ENCODE measurements at places on chromosomes 13 and 19.

DNA sequence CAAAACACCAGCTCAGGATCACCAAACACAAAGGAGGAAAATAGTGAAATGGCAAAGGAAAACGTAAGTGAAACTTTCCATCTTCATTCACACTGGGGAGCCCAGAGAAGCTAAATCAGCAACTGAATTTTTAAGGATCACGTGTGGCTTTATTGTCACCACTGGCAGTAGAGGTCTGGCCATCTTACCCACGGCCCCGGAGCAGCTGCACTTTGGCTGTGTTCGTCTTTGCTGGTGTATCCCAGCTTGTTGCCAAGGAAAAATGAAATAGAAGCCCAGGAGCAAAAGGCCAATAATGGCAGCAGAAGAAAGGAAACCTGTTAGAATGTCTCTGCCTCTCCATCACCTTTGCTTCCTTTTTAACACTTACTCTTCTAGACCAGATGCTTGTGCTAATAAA lies 274.7 kb downstream of the FOXO1 start:
- no peak for DNase-seq

DNA sequence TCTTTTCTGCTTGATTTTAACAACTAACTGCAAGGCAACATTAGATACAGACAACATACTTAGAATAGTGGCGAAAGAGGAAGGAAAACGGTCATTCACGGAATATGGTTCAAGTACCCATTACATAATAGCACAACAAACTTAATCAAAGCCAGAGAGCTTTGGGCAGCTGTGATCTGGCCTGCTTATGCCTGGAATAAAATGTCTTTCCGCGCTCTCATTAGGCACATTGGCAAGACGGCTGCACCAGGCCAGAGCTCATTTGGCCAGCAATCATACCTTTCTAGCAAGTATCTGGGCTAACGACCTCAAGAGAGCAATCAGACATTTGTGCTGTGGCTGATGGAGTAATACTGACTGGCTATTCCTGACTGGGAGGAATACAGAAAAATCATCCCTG lies 112.8 kb downstream of the NALCN start:
- no peak for DNase-seq

GRCh38 chr13:70723732-70724131 lies 615.5 kb upstream of the KLHL1 start:
- no peak for DNase-seq

DNA sequence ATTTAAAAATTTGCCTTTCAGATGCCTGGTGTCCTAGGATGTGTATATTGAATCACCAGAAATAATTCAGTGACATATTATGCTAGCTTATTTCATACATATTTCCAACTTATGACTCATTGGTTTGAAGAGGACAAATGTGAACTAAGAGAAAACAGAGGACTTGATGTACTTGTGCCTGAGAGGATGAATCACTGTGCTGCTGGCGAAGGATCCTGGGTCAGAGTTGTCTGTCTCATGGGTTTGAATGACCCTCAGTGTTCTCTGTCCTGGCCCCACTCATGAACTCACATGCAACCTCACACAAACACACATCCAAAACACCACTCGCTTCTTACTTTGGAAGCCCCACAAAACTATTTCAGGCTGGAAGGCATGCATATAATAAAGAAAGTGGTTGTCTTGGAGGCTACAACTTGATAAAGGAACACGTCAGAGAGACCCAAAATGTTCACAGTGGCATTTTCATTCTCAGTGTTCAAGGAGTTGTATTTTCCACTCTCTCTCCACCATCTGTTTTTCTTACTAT lies 129.0 kb upstream of the SPRY2 start:
- peak; percentile 82 for DNase-seq

DNA sequence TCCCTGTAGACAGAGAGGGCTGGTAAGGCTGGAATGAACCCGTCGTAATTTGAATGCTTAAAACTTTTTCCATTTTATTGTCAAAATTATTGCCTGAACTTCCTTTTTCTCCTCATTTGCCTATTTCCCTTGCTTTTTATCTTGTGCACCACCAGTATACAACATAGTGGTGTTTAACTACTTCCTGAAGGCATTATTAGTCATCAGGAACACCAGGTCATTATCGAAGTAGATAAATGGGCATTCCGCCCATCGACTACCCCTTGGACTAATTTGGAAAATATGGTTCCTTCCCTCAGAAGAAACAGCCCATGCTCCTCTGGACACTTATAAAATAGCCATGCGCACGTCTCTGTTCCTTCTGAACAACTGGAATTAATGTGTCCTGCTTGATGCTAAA lies 232.1 kb downstream of the TM9SF2 start:
- DNase-seq: no peak
